ENCODE measurements at places on chromosomes 7 and 10.

DNA sequence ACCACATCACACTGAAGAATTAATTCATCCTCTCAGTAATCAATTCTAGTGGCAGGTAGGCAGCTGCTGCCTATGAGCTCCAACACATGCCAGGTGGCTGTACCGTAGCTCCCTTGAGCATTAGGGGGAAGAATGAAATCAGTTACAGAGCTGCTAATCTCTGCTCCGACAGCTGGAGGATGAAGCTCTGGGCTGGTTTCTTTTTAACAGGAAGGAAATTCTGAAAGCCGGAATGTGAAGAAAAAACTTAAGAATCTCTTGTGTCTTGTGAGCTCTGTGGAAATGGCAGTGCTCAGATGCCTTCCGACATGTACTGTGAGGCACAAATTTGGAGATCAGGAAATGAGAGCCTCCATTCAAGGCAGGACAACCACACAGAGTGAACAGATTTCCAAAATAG is 2.8 kb upstream of the AHCYL2 start:
- DNase-seq = no peak

DNA sequence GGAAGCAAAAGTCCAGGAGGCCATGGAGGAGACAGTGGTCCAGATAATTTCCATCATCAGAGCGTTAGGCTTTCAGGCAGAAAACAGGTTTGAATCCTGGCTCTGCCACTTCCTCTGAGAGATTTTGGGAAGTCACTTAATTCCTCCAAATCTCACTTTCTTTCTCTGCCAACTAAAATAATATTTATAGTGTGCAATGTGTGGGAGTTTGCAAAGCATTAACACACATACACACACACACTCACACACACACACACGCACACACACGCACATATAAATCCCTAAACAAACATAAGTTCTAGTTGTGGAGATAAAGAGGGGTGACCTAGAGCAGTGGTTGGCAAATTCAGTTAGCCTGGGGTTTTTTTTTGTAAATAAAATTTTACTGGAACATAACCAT is 84.8 kb downstream of the TRIL start:
- no peak for DNase-seq

GRCh38 chr10:77554996-77555397 is 82.6 kb downstream of the KCNMA1 start:
- no peak for DNase-seq

- no peak for DNase-seq
Measured at GRCh38 chr7:100887516-100888290, 1.8 kb downstream of the UFSP1 start.

- DNase-seq = no peak
Measured at GRCh38 chr7:42262964-42263363, 26.0 kb upstream of the GLI3 start.

DNA sequence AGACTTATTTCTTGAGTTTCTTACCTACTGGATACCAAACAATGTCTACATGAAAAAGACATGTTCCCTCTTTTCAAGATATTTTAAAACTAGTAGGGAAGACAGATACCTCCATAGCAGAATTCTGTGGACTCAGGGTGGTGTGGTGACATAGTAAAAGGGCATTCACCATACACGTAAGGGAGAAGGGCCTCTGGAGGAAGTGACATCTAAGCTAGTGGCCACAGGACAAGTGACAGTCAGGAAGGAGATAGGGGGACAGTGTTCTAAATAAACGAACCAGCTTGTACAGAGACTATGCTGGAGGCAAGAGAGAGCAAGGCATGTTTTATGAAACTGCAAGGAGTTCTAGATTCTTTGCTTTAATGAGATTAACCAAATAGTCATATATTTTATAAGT is 321.7 kb upstream of the LRGUK start:
- no peak for DNase-seq

DNA sequence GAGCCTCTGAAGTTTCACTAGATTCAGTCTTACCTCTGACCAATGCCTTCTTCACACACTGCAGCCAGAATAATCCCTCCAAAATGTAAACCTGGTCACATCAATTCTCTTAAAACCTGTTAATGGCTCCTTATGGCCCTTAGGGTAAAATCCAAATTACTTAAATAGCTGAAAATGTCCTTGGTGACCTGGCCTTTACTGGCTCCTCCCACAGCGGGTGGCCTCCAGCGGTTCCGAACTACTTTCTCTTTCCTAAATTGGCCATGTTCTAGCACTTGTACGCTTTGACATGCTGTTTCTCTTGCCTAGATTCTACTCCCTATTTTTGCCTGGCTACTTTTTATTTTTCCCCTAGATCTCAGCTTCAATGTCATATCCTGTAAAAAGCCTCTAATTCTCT is 36.1 kb downstream of the AGK start:
- no peak for DNase-seq

DNA sequence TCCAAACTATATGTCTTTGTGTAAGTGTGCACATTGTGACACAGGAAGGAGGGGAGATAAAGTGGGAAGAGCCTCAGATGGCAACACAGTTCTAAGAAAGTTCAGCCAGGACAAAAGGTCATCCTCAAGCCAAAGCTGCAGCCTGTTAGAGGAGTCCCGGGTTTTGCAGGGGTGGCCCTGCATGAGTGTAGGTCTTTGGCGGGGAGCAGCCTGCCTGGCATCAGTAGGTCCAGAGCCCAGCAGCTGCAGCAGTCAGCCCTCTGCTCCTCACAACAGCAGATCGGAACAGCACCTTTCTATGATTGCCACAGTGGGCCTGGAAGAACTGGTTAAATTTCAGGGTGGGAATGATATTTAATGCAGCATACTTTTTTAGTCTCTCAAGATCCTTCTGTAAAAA is 13.5 kb upstream of the VDAC2 start:
- DNase-seq = no peak

DNA sequence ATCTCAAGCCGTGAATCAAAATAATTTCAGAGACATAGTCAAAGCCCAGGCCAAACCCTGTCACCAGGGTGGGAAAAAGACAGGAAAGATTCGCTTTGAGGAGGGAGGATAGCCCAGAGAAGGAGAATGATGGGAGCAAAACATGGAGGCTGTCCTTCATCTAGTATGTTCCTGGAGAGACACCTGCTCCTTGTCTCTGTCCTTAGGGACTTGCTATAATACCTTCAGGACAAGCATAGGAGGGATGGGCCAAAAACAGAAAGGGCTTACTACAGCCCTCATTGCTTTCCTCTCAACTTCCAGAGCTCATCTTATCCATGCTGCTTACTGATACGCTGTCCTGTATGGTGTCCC is 593.7 kb downstream of the LRMDA start:
- no peak for DNase-seq

DNA sequence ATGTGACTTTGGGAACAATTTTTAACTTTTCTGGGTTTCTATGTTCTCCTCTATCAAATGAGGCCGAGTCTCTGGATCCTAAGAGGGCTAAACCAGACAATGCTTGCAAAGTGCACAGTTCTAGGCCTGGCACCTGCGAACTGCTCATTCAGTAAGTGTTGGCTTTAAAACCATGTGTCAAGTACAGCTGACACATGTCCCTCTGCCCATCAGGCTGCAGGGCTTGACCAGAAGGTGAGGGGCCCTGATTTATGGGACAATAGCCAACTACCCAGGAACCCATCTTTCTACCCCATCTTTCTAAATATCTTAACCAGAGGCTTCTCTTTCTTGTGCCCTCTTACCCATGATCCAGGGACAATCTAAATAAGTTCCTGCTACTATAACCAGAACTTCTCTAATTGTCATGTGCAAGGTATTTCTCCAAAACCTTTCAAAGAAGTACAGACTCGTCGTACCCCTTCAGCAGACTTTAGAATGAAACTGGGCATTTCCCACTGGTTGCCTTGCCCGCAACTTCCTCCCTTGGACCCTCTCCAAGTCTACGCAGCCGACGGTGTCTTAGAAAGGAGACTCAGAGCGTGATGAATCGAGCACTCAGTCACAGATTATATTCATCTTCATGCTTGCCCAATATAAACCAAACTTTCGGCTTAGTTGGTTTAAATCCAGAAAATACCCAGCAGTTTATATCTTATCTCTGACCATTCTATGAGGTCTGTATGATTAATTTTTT is 69.8 kb upstream of the STEAP1B start:
- DNase-seq = no peak

DNA sequence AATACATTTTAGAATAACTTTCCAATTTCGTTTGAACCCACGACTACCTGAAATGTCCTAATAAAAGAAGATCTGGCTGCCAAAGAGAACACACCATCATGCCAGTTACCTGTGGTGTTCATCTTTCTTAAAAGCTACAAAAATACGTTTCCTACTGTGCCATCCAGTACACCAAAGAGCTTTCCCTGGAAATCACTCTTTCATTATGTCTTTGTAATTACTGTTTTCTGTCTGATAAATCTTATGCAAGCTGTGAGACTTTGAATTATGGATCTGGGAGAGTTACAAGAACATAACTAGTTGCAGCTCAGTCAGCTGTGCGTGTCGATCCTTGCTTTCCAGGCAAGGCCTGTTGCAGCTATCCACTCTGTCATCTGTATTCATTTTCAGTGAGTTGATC is 12.5 kb upstream of the POM121L12 start:
- DNase-seq = no peak

DNA sequence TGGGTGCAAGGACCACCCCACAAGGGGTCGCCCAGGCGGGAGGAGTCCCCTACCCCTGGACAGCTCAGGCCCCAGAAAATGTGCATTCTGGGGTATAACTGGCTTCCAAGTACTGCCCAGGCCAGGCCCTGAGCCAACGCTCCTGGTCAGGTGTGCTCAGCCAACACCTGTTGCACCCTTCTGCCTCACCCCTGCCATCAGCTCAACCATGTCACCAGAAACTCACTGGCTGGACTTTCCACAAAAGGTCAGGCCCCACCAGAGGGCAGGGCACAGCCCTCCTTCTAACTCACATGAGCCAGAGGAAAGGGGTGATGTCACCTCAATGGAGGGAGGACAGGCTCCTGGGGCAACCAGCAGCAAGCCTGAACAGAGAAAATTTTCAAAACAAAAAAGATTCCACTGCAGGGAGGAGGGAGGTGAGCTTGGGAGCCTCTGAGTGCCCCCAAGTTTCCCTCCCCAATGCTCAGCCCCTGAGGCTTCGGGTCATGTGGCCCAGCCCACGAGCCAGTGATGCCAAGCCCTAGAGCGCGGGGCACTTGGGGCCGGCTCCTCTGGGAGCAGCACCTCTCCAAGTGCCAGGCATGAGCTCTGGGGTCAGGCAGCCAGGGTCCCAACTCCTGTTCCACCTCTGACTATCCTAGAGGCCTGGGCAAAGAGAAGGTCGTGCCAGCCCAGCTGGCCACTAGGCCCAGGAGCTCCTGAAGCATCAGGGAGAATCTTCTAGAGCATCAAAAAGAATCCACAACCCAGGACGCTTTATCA is 2.2 kb downstream of the OGDHL start:
- no peak for DNase-seq

- DNase-seq = no peak
Measured at GRCh38 chr7:111290982-111291381, 200.1 kb downstream of the LRRN3 start.

DNA sequence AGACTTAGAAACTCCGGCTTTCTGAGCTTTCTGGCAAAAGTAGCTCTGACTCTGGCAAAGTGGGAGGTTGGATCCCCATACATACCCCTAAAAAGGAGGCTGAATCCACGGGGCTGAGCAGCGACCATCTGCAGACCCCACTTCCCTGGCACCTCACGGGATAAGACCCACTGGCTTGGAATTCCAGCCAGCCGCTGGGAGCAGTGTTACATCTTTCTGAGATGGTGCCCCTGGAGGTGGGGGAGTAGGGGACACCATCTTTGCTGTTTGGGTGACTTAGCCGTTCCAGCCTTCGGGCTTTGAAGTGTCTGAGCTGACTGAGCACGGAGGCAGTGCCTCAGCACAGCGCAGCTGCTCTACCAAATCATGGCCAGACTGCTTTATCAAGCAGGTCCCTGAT is 45.0 kb upstream of the GRM3 start:
- no peak for DNase-seq

- no peak for DNase-seq
Measured at GRCh38 chr7:80832006-80832405, 86.8 kb downstream of the SEMA3C start.

DNA sequence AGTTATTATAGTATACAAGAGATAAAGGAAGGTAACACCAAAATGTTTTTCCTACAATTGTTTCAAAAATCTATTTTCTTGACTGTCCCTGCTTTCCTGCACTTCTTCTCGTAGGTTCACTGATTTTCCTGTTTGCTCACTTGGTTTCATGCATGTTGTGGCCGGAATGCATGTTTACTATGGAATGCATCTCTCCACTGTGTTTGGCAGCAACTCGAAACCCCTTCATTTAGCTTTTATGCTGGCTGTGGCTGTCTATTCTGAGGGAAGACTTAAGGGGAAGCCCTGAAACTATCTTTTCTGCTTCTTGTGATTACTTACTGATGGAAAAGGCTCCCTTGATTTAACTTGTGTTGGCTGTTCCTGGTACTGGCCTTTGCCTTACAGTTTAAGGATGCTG is 120.3 kb downstream of the NRG3 start:
- DNase-seq = no peak

GRCh38 chr10:12586741-12587140 is 237.4 kb downstream of the CAMK1D start:
- no peak for DNase-seq

DNA sequence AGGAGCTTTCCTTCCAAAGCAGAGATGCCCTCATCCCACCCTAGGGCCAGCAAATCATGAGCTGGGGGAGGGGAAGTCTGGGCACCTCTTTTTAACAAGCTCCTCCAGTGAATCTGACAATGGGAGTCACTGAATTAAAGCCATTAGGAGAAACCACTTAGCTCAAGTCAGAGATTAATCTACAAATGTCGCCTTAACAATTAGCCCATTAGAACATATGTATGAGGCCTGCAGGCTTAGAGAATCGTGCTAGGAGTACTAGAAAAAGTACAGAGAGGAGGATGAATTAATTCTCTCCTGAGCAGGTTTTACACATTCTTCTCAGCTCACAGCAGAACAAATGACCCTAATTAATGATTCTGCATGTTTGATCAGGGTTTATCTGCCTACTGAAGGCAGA is 381.3 kb downstream of the KCNMA1 start:
- no peak for DNase-seq

DNA sequence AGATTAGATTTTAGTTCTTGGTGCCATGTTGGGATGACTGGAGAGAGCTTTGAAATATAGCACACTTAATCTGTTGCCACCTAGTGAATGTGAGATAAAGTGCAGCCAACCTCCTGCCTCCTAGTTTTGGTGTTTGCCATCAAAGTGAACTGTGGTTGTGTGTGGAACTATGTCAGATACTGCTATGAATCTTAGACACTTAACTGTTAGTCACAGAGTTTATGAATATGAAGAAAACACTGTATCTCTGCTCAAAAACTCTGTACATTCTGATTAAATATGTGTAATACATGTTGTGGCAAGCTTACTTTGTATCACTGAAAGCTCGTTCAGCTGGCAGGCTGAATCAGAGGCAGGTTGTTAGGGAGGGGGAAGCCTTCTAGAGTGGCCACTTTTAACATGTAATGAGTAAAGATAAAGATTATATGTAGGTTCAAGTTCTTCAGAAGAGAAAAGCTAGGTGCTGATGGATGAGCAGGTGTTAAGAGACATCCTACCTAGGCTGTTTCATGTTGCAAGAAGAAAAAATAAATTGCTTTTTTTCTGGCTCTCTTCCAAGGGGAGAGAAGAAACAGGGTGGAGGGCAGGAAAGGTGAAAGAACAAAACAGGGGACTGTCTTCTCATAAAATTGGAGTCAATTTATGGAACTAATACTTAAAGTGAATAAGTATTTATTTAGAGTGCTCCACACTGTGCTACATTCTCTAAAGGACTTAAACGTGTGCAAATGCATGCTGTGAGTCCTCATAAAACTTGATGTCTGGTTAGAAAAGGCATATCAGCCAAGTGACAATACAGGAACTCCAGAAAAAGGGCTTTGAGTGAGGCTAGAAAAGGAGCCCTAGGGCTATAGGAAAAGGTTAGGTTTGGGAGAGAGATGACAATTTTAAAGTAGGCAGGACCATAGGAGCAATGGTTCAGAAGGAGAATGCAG is 14.1 kb upstream of the LAMB1 start:
- DNase-seq = no peak
